AG09319 (cell line): ENCODE measurements at places on chromosomes 3 and 15.
A peak's percentile ranks its signal among the peaks of the same experiment; 100 is the strongest.

DNA sequence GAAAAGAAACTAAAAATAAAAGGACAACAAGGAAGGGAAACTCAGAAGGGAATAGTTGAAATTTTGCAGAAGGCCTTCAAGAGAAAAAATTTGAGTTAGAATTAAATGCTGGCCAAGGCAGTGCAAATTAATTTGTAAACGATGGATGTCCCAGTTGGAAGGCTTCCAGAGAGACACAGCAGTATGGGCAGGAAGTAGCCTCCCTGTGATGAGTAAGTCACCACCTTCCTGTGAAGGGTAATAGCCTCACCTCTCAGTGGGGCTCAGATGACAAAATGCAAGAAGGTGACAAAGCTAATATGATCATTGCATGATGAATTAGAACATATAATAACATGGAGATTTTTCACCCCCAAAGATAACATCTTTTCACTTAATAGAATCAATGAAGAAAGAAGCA, 27.3 kb upstream of the TMCO5A start:
- DNase-seq, result no peak

- no peak for DNase-seq
Measured at GRCh38 chr15:87591582-87591981, 665.0 kb downstream of the NTRK3 start.

- no peak for DNase-seq
Measured at GRCh38 chr3:183634707-183635106, 716 bp upstream of the KLHL24 start.

DNA sequence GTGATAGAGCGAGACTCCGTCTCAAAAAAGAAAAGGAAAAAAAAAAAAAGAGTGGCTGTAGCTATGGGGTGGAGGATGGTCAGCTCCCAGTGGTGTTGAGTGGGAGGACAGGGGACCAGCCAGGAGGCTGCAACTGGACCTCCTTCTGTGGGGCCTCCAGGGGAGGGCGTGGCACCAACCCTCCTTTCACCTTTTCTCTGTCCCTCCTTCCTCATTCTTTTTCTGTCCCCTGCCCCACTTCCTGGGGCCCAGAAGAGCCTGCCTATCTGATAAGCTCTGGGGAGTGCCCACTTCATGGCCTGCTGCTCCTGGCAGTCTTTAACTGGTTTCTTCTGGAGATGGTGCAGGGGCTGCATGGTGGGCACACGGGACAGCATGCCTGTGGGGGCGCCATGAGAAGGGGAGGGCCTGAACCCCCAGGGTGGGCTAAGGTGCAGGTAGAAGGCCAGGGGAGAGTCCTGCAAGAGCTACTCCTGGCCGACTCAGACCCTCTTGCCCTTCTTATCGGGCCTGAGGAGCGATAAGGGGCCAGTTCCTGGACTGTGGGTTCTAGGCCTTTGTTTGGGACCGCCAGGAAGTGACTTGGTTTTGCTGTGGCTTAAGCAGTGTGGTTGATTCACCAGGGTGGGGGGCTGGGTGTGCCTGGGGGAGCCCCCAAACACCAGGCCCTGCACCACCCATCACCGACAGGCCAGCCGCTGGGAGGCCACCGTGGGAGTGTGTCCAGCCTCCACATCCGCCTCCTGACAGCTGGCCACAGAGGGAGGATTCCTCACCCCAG, 49.4 kb upstream of the FLNB start:
- DNase-seq, result no peak

DNA sequence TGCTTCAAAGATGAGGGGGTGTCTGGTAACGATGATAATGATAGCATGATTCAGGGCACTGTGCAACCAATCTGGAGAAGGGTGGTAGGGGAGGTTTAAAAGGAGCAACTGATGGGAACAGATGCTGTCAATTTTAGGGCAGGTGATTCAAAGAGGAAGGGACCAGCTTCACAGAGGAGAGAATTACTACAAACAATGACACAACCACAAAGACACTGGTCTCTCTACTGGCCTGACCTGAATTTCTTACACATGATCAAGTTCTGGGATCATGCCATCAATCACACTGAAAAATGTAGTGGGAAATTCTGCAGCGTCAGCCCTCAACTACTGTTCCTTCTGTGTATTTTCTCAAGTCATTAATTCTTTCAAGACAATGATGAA, 2.6 kb upstream of the CDV3 start:
- DNase-seq, result no peak

- no peak for DNase-seq
Measured at GRCh38 chr3:100482176-100482575, 10.2 kb upstream of the TMEM45A start.

DNA sequence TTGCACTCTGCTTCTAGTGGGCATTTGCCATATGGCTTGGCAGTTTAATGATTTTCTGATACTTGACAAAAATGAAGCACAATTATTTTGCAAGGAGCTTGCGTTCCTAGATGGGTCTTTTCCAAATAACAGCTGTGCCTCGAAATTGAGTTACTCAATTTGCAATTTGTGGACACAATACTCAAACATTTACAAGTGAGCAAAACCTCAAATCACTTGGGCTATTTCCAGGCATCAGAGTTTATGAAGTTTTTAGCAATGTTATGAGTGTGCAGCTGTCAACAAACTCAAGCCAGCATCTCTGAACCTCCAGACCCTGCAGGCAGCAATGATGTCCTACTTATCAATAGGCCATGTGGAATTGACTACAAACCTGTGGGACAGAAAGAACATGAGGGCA, 41.3 kb downstream of the NMNAT3 start:
- DNase-seq, result no peak

DNA sequence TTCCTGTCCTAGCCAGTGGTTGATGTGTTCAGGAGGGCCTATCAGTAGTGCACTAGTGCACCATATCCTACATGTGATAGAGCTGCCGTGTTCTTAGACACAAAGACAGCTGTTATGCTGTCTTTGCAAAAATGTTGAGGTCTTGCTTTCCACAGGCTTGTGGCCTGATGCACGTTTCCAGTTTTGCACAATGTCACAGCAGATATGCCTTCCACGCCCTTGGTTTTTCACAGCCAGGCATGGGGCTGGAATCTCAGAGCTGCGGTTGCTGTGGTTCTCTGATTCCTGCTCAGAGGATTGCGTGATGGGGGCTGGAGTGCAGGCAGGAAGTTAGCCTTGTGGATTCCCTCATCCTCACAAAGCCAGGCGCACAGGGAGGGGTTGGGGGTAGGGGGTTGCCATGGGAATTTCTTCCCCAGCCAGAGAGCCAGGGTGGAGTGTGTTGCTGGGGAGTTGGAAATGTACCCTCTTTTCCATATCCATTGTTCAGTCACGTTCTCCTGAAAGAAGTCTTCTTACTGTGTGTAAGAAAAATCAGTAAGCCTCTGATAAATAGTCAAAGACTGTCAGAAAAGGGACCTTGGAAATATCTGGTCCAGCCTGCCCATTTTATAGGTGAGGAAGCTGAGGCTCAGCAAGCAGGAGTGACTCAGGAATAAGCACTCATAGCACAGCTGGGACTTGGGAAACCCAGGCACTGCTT, 79.4 kb downstream of the SMAD3 start:
- no peak for DNase-seq

DNA sequence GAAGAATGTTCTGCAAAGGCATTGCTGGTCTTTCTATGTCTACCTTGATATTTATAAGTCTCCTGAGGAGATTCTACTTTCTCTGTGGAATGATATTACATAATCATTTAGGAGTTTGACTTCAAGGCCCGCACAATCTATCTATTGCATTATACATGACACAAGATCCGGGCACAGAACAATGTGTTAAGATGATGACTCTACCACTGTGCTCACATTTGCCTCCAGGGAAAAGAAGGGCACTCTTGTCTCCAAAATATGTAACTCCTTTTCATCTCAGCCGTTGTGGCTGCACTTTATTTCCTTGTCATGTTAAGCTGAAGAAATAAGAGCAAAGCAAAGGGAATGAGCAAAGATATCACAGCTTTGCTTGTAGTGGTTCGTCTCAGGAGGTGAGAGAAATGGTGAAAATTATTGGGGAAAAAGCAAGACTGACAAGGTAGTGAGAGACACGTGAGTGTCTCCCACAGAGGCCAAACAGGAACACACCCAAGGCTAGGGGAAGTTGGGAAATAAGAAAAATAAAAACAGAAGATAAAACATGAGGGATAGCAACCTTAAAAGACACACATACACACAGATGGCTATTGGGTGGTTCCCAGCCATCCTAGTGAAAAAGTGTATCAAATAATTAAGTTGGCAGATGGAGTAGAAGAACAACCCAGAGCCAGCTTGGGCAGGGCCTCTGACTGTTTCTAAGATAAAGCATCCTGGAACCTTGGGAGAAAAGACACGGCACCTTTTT, 184.3 kb downstream of the P3H2 start:
- no peak for DNase-seq

DNA sequence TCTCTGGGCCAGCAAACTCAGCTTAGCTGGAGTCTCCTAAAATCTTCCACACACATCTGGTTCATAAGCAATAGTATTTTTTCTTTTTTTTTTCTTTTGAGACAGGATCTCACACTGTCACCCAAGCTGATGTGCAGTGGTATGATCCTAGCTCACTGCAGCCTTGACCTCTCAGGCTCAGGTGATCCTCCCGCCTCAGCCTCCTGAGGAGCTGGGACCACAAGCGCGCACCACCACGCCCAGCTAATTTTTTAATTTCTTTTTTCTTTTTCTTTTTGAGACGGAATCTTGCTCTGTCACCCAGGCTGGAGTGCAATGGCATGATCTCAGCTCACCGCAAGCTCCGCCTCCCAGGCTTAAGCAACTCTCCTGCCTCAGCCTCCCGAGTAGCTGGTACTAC, 34.3 kb downstream of the RNU5B-1 start:
- no peak for DNase-seq

DNA sequence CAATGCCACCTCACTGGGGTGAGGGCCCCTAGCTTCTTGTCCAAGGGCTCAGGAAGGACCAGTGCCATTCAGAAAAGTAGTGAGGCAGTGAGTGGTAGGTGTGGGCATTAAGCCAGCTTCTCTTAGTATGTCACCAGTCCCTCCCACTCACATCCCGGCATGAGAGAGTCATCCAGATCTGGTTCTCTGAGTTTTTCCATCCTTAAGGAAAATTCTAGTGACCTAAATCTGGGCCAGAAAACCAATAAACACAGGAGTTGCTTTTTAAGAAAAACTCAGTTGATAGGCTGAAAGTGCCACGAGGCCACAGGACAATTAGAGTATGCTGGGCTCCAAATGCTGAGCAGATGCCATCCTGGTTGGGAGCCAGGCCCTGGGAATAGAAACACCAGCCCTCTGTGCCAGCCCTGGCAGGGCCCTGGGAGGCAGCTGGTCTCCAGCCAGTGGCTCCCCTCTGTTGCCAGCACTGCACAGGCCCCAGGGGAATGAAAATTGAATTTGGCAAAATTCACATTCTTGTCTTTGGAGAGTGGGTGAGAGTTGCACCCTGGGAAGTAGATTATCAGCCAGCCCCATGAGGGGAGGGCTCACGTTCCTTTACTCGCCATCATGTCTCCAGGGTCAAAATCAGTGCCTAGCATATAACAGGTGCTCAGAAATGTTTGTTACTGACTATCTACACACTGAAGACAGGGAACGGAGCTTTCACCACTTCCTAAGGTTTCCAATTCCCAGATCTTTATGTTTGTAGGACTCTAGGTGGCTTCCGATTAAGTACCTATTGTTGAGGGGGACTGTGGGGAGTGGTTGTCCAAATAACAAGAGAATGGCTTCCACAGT, 52.8 kb downstream of the FAM43A start:
- DNase-seq, result peak; percentile 14

GRCh38 chr15:54659646-54660045, 537.1 kb downstream of the RSL24D1 start:
- DNase-seq, result no peak

GRCh38 chr3:21462141-21462540, 288.9 kb downstream of the ZNF385D start:
- no peak for DNase-seq

DNA sequence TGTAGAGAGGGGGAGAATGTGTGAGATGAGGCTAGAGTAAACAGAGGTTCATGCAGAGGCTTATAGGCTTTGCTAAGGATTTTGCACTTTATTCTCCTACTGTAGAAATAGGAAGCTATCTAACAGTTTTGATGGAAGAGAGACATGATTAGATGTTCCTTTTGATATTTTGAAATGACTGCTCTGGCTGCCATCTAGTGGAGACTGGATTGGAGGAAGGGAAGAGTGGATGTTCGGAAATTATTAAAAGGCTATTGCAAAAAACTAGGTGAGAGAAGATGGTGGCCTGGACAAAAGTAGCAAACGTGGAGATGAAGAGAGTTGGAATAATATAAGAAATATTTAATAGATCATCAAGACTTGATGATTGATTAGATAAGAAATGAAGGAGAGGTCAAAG, 42.2 kb downstream of the SYN2 start:
- DNase-seq, result no peak

GRCh38 chr3:32077260-32078084, 28.9 kb upstream of the GPD1L start:
- no peak for DNase-seq

DNA sequence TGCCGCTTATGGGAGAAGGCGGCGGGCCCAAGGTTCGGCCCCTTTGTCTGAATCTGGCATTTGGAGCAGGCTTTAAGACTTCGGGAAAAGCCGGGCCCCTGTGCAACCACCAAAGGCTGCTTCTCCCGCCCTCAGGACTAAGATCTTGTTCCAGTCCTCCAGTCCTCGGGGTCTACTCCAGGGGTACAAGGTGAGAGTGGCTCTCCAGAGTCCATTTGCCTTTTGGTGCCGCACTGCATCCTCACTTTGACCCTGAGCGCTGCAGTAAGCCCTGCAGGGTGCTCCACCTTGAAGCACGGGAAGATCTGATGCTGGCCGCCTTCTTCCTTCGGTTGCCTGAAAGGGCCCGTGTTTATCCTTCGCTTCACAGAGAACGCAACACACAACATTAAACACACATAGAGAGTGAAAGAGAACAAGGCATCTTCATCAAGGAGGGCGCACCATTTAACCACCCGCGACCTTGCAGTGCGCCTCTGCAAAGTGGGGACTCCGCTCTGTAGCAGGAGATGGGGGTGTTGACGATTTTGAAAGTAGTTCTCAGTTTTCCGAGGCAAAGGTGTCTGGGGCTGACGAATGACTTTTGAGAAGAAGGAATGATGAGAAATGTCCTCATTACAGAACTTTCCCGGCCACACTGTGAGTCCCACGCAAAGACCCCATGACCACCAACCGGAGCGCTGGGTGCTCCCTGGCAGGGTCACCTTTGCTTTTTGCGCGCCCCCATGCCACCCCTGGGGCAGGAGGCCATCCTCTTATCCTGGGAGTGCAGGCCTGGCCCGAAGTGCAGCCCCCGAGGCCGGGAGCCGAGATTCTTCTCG, 1.0 kb downstream of the PIGZ start:
- DNase-seq, result no peak

DNA sequence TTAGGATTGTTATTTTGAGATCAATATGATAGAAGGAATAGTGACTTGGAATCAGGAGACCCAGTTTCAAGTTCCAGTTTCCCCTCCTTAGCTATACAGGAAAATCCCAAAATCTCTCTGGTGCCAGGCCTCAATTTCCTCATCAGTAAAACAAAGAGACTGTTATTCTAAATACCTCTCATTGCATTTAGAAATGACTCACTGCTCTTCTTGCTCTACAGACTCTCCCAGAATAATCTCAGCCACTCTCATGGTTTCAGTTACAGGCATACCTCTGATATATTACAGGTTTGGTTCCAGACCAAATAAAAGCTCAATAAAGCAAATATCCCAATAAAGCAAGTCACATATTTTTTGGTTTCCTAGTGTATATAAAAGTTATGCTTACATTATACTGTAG, 28.3 kb downstream of the IMPG2 start:
- no peak for DNase-seq

- DNase-seq, result peak; percentile 56
Measured at GRCh38 chr3:190585805-190586630, 72.1 kb downstream of the IL1RAP start.
